PC-3 (cell line): ENCODE measurements at places on chromosomes 2 and 18.

DNA sequence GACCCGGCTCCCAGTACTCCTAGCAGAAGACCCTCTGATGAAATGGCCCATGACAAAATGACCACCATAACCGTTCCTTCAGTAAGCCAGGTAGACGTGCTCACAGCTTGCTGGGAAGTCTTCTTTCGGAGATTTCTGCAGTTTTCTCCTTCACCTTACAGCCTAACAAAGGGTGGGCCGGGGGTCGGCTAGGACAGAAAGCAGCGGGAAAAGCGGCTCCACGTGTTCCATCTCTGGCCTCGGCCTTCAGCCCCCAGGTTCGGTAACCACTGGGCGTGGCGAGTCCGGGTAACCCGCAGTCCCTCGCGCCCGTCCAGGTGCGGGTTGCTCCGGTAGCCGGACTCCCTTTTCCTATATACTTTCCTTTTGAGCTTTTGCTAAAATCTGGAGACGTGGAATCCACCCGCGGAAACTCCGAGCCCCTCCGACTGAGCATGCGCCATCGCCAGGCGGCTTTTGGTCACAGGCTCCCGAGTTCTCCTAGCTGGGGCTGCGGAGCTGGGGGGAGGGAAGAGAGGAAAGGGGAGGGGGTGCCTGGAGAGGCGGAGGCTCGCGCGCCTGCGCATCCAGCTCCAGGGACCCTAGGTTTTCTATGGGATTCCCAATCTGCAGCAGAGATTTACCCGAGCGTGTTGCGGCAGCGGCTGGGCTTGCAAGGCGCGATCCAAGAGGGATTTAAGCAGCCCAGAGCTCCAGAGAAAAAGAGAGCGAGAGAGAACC lies at the start of gene VSNL1:
TSS of gene VSNL1 (plus strand) at position 604 of the 720 bp plus-strand sequence. CDS start 51,379 bp downstream, outside the sequence.
- no peak for DNase-seq

DNA sequence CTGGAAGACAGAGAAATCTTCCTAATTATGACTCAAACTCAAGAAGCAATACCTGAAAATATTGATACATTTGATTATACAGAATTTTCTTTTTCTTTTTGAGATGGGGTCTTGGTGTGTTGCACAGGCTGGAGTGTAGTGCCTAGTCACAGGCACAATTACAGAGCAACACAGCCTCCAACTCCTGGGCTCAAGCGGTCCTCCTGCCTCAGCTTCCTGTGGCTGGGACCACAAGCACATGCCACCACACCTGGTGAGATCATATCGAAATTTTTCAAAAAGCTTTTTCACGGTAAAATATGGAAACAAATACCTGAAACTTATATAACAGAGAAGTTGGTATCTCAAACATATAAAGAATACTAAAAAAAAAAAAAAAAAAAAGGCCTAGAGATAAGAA lies 27.9 kb downstream of the TGFBRAP1 start:
- no peak for DNase-seq

DNA sequence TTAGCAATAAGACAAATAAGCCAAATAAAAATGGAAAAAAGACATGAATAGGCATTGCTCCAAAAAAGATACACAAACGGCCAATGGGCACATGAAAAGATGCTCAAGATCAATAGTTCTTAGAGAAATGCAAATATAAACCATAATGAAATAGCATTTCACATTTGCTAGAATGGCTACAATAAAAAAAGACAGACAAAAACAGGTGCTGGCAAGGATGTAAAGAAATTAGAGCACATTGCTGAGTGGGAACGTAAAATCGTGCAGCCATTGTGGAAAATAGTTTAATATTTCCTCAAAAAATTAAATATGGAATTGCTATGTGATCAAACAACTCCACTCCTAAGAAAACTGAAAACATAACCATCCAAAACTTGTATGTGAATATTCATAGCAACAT lies 160.0 kb upstream of the SPATS2L start:
- no peak for DNase-seq

DNA sequence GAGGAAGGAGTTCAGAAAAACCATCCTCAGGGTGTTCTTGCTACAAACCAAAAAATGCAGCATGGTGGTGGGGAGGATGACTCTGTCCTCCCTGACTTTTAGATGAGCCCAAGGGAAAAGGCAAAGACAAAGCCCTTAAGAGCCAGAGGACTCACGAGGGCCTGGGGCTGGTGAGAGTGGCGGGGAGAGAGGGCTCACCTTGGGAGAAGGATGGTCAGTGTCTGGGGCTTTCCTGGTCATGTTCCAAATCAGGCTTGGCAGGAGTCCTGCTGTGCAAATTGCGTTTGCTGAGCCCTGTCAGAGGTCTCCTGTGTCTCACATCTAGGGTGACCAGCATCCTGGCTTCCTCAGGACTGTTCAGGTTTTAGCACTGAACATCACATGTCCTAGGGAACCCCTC lies 4.7 kb downstream of the UGT1A1 start:
- peak; percentile 13 for DNase-seq

DNA sequence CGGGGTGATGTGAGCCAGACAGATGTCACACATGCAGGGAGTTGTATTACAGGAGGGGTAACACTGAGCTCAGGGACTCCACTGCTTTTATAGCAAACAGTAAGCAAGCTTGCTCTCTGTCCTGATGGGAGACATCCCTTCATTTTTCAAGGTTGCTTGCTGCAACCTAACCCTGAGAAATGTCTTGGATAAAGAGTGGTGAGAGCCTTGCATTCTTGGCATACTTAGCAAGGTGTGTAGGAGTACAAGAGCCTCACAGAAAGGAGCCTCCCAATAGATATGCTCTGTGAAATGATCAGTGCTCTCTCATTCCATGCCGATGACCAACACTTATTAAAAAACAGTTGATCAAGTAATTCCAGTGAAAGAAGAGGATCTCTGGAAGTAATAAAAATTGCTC lies 8.1 kb downstream of the PFN4 start:
- DNase-seq, result no peak

GRCh38 chr2:217667035-217667434 lies 335.8 kb downstream of the TNS1 start:
- no peak for DNase-seq

- DNase-seq, result peak; percentile 58
Observed at GRCh38 chr2:196590286-196590685, 49.2 kb upstream of the CCDC150 start.

DNA sequence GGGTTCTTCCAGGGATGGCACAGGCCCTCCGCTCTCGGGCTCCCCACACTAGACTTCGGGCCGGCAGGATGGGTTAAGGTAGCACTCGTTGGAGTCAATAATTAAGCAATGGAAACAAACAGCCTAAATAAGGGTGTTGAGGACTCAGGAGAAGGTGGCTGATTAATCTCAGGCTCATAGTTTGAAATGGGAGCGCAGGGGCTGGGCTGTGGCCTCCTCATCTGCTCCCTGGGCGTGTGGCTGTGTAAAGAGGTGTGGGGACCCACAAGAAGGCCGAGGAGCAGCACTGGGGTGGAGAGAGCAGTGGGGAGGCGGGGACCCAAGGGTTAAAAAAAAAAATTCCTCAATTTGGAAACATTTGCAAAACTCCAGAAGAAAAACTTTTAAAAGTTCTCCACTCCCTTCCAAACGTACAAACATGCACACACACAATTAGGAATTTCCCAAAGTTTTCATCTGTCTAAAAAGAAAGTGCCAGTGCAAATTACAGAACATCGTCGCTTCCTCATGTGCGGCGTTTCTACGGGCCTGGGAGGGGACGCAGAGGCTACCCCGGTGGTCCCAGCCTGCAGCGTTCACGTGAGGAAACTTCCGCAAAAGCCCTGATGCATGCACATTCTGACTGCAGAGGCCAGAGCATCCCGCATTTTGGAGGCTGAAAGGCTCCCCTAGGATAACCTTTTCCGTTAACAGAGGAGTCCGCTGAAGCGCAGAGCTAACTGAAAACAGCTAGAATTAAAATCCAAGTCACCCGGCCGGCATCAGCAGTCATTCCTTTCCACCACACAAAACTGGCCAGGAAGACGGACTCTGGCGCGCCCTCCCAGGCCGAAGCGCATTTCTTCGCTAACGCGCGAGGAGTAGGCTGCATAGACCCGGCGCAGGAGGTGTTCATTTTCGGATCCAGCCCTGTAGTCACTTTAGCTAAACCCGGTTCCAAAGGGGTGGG lies 1.0 kb upstream of the TUBB6 start:
- no peak for DNase-seq

DNA sequence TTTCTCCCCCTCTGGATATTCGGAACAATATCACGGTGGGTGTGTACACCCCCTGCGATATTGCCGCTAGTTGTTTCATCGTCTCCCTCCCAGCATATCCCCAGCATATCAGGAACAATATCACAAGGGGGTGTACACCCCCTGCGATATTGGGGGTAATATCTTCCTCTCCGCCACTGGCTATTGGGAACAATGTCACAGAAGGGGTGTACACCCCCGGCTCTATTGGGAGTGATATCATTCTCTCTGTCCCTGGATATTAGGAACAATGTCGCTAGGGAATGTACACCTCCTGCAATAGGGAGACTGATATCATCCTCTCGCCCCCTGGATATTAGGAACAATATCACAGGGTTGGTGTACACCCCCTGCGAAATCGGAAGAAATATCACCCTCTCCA lies 1932.0 kb downstream of the SUCLG1 start:
- no peak for DNase-seq

- DNase-seq, result peak; percentile 37
Observed at GRCh38 chr2:31212659-31213600, 4.4 kb downstream of the CAPN14 start.

- DNase-seq, result no peak
Observed at GRCh38 chr2:200026332-200027230, 71.2 kb downstream of the MAIP1 start.

- DNase-seq, result peak; percentile 88
Observed at GRCh38 chr2:240434728-240435456, 571 bp upstream of the GPC1 start.

DNA sequence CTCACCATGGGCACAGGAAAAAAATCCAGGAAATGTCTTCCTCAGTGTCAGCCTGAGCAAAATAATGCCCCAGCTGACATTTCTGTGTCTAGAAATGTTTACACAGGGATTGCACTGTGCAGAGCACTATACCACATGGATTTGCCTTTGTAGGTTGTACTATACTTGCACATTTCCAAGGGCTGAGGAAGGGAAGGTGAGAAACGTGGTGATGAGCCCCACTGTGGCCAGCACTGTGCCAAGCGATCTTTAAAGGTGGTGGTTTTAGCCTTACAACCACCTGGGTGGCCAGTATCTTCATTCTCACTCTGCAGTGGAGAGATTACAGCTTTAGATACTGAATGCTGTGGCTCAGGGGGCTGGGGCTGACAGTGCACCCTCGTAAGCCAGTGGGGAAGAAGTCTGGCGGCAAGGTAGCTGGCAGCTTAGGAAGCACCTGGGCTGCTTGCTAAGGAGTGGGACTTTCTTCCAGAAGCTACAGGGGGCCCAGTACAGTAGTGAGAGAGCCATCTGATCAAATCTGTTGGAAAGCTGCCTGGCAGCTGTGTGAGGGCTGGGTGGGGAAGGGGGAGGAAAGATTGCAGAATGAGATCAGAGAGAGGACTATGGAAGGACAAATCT lies 81.4 kb upstream of the MSH2 start:
- no peak for DNase-seq

DNA sequence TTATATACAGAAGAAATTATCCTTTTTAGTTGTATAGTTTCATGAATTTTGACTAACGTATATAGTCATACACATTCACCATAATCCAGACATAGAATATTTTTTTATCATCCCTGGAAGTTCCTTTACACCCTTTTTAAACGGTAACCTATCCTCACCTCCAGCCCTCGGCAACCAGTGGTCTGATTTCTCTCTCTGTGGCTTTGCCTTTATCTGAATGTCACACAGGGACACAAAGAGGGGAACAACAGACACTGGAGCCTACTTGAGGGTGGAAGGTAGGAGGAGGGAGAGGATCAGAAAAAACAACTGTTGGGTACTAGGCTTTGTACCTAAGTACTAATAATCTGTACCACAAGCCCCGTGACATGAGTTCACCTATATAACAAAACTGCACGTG lies 191.9 kb downstream of the MC4R start:
- no peak for DNase-seq

DNA sequence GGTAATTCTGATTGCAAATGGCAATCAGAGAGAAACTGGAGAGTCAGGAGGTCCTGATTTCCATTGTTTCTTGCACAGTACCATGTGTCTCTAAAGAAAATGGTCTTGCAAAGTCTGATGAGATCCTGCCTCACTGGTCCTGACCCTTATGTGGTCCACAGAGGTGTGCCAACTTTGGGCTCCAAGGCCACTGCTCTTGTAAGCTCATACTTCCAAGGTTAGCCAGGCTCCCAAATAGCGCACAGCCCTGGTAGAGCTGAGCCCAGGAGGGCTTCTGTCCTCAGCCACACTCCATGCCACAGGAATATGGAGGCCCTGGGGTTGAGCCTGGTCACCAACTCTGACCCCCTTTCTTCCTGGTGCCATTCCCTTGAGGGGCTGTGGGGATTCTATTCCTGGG lies 80.7 kb downstream of the SDC1 start:
- no peak for DNase-seq
